ENCODE measurements at places on chromosomes 11 and 22.

DNA sequence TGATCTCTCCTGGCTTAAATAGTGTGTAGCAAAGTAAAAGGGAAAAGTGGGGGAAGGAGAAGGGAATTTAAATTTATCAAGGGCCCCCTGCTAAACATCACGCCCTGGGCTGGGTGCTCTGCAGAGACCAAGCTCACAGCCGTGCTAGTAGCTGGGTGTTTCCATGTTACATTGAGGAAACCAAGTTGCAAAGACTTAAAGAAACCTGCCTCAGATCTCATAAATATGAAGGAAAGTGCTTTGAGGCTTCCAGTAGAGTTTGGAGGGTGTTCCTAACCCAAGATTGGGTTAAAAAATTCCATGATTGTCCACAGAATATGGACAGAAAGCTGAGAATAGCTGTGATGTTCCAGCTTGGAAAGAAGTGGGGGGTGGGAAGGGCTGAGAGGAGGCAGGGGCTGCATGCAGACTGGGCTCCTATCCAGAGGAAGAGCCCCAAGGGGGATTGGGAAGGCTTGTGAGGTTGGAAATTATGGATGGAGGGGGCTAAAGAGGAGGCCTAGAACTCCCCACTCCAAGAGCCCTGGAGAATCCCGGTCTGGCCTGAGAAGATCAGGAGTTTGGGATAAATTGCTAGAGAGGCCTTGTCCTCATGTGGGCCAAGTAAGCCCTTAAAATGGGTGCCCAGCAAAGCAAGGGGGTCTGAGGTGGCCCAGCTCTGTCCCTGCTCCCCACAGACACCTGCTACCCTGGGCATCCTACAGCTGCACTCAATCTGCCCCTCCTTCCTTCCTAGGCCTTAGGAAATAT, 25.0 kb upstream of the OAF start:
- DNase-seq = no peak

GRCh38 chr22:45413013-45413367, 409 bp downstream of the SMC1B start:
- no peak for DNase-seq

DNA sequence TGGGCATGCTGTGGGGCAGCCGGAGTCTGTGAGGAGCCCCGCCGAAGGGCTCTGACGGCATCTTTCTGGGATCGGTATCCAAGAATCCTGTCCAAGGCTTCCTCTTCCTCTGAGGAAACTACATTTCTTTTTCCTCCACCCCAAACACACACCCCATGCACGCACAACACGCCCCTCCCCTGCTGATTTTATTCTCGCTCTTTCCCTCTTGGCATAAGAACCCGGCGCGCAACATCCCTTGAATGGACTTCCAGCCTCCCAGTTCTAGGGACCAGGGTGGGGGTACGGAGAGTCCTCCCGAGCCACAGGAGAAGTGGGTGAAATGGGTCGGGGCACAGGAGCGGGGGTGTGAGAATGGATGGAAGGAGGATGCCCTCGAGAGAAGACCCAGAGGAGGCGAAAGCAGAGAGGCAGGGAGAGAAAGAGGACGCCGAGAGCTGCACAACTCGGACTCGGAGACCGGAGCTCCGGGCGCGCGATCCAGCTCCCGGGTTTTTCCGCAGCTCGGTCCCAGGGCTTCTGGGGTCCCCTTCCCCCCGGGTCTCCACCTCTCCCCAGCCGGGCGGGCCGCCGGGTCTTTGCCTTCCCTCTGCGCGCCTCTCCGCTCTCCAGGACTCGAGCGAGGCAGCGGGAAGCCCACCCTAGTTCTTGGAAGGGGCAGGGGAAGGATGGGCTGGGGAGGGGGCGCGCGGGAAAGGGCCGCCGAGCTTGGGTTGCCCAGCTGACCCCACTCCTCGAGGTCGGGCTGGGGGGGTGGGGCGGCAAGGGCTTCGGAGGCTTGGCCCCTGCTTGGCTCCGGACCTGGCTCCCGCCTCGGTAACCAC, 1.5 kb upstream of the LARGE1 start:
- DNase-seq = no peak

DNA sequence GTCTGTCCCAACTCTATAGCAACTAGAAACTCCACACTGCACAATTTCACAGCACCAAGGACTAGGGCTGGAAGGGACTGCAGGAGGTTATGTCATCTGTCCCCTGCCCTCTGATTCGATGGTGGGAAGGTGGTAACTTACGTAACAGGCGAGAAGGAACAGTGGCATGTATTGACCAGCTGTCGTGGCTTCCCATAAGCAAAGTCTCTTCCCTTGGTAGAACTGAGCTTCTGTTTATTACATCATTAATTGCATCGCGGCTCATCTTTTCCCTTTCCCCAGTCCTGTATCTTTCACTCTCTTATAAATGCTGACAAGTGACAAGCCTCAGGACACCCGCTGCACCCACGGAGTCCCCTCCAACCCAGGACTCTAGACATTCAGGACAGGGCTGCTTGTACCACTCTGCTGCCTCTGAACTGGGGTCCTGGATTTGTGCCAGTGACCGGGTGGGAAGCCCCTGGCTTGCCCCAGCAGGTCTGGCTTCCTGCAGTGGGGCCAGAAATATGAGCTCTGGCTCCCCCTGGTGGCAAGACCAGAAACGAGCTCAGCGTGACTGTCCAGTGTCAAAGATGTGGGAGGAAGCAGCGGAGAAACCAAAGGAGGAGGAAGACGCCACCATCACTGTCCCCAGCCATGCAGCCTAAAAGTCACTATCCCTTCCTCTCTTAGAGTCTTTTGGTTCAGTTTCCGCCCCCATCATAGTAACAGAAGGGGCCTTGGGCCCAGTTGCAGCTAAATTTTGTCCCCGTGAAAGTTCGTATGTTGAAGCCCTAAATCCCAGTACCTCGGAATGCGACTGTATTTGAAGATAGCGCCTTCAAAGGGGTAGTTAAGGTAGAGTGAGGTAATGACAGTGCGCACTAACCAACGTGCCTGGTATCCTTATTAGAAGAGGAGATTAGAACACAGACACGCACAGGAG, 84.5 kb downstream of the ISX start:
- DNase-seq = peak; percentile 41

GRCh38 chr11:30314625-30315024, 8.3 kb upstream of the ARL14EP start:
- DNase-seq = no peak

- DNase-seq = no peak
Measured at GRCh38 chr11:125075242-125075625, 12.1 kb downstream of the SLC37A2 start.

DNA sequence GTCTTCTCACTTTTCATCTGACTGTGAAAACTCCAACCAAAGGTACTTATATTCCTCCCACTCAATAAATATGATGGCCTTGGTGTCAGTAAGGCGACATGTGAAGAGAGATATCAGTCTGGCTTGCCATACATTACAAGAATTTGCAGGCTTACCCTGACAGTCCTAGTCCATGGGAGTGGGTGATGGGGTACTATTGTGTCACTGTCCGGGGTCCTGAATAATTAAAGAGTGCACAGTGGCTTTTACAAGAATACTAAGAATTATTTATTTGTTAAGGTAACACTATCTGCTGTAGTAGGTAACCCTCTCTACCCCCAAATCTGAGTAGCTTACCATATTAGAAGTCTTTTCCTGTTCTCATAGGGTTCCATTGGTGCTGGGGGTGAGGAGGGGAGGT, 23.1 kb upstream of the IZUMO1R start:
- DNase-seq = no peak

DNA sequence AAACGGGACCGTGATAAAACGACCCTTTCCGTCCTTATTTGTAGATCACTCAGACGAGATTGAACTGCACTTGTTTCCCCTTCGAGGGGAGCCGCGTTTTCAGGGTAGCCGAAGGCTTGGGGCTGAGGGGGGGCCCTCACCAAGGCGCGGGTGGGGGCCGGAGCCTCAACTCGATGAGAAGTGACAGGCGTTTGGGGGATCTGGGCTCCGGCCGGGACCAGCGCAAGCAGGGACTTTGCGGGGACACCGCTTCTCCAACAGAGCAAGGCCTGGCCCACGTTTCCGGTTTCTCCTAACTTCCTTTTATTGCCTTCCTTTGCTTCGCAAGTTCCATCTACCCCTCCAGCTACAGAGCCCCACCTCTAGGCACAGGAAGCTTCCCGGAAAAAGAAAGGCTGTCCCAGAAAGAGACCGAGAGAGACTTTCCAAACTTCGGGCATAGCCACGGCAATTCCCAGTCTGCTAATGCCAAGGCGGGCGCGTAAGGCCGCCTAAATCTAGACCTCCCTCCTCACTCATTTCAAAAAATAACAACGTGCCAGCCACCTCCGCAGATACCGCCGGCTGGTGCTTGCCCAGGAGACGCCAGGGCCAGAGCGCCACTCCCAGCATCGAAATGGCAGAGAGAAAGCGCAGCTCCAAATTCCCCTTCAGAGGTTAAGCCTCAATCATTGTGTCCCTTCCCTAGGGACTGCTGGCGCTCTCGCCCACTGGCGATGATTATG, 6.6 kb downstream of the PAX6 start:
- no peak for DNase-seq

DNA sequence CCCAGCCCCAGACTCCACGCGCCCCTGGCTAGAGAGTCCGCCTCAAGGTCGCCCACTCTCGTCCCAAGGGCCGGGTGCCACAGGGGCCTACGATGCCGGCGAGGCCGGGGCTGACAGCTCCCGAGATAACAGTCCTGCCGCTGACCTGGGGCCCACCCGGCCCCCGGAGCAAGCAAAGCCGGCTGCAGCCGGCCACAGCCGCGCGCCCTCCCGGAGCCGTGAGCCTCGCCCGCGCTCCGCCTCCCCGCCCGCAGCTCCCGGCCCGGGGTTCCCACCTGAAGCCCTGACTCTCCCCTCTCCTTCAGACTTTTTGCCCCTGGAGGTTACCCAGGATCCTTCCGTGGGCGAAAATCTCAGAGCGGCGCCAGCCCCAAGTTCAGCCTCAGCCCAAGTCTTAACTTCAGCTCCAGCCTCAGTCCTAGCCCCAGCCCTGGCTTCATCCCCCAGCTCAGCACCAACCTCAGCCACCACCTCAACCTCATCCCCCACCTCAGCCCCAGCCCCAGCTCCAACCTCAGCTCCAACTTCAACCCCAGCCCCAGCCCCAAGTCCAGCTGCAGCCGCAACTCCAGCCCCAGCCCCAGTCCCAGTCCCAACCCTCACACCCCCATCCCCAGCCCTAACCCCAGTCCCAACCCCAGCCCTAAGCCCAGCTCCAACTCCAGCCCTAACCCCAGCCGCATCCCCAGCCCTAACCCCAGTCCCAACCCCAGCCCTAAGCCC, 1.7 kb downstream of the KLHDC7B start:
- no peak for DNase-seq

DNA sequence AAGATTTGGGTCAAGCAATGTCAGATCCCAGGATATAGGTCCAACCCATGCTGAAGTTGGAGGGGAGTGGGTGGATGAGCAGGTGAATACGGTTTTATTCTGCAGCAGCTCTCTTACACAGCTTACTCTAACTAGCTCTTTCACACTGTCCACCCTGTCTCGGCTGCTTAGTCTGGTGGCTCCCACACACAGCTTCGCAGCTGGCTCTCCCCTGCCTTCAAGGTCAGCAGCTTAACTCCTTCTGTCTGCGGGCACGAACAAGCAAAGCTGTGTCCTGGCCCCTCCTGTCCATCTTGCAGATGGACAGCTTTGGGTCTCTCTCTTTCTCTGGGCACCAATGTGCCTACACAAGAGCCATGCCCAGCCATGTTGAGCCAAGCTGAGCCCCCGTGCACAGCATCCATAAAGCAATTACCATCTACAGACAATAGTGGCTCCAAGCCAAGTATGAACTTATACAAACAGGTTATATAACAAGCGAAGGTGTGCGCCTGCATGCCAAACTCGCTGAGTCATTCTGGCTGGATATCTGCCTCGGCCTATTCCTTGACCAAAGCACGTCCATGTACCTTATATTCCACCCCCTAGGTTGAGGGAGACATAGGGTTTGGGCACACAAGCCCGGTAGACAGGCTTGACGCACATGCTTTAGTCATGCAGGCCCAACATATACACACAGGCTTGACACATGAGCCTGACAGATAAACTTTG, 1307.8 kb upstream of the RAG2 start:
- DNase-seq = no peak

- no peak for DNase-seq
Measured at GRCh38 chr22:21455334-21456089, 11.7 kb upstream of the TMEM191C start.

DNA sequence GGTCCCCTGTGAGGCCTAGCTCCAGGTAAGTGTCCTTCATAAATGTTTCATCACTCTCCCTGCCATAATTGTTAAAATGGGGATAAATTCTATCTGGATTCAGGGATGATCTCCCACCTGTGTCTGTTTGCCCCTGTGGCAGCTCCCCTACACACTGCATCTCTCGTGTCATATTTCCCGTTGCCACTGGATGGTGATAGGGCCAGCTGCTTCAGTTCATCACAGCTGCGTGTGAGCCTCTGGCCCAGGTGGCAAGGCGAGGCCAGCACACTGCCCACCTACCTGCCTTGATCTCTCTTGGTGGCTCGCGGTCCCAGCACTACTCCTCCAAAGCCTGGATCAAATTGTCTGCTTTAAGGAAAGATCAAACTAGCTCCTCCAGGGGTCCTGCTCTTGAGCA, 187.4 kb downstream of the GRIK4 start:
- DNase-seq = no peak

DNA sequence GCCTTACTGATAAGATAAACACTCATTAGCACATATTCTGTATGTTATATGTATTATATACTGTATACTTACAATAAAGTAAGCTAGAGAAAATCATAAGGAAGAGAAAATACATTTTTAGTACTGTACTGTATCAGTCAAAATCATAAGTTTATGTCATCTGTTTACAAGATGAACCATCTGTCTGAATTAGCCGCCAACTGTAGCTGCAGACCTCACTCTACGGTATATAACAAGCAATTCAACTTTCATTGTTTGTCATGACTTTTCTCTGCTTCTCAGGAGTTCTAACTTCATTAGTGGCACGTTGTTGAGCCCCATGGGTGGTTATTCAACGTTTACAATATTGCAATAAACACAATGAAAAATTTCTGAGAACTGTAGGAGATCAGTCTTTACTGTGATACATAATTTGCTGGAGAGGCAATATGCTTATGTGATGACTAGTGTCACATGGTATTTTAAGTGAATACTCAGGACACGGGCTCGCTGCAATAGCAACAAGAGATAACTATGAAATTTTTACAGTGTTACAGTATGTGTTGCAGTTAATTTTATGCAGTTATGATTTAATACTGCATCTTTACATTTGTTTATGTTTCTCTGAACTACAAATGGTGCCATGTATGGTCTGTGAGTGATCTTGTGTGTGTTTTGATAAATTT, 132.2 kb upstream of the CTSC start:
- DNase-seq = no peak

DNA sequence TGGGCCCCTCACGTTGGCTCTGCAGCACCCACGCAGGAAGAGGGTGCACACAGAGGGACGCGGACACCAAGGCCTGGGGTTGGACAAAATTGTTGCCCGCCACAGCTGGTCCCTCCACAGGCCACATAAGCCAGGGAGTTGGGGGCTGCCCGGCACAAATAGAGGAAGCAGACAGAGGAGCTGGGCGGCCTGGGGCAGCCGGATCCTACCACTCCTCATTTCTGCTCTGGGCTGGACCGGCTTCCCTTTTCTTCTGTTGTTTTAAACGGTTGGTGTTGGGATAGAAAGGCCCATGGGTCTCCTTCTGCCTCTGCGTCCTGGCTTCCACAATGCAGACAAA, 36.4 kb upstream of the LINC01488 start:
- no peak for DNase-seq

- no peak for DNase-seq
Measured at GRCh38 chr22:38578505-38578904, 8.5 kb upstream of the DMC1 start.

- no peak for DNase-seq
Measured at GRCh38 chr11:58999291-58999680, 60.0 kb downstream of the GLYATL1 start.
